CD4-positive, alpha-beta T cell (primary cell): ENCODE measurements at places on chromosomes 1 and 21.

DNA sequence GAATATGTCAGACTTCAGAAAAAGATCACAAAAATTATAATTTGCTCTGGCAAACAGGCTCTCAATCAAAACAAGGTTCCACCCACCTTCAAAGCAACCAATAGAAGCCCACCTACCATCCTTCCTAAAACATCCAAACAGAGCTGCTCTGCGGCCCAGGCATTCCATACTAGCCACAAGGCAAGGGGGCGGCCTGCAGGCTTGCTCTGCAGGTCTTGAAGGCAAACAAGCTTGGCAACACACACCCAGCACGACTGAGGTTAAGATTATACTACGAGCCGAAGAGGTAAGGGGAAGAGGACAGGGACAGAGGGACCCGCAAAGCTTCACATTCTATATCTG lies 207.3 kb downstream of the SLC45A1 start:
- DNase-seq = peak; percentile 69

- DNase-seq = peak; percentile 41
Measured at GRCh38 chr1:229430761-229431283, 3.1 kb downstream of the ACTA1 start.

DNA sequence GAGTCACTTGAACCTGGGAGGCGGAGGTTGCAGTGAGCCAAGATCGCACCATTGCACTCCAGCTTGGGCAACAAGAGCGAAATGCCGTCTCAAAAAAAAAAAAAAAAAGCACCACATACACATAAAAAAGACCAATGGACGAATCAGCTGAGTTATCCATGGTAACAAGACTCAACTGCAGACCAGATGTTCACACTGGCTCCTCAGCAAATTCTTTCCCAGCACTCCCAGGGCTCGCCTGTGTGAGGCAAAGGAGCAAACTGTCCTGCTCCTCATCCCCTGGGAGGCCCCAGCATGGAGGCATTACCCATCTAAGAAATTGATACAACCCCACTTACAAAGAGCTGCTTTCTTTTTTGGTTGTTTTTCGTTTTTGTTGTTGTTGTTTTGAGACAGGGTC lies 3.1 kb downstream of the TMEM234 start:
- no peak for DNase-seq

DNA sequence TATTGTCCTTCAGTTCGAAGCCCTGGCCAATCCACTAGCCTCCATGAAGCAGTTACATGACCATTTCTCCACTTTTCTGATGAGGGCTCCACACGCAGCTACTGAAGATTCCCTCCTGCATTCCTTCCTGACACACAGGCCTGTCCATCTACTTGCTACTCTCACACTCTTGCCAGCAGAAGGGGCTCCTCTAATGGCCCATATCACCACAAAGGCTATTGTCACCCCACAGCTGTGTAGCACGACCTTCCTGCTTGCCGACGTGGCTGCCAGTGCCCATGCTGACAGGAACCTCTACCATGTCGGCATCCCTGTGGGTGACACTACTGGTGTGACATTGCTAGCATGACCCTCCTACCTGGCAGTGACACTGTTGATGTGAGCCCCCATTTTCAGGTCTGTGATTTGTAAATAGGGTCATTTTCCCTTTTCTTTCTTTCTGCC lies 1528.6 kb upstream of the TPTE start:
- no peak for DNase-seq

GRCh38 chr1:47842228-47842919 lies 154.8 kb downstream of the TRABD2B start:
- DNase-seq = no peak

- DNase-seq = no peak
Measured at GRCh38 chr1:207911856-207912760, 1.2 kb upstream of the CD34 start.

DNA sequence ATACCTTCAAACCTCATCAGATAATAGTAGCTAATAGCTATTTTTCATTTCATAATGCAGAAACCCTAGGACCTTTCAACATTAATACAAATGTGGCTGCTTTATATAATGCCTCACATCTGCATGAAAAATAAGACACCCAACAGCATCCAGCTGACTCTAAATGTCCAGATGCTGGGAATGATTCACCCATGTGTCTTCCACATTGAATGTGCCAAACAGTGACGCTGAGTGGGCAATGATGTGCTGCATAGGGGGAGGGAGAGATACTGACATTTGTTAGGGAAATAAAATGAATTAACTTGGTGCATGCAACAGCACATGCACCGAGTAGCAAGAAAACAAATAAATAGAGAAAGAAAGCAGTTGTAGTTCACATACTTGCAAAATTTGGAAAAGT lies 199.3 kb downstream of the DSCAM start:
- no peak for DNase-seq

DNA sequence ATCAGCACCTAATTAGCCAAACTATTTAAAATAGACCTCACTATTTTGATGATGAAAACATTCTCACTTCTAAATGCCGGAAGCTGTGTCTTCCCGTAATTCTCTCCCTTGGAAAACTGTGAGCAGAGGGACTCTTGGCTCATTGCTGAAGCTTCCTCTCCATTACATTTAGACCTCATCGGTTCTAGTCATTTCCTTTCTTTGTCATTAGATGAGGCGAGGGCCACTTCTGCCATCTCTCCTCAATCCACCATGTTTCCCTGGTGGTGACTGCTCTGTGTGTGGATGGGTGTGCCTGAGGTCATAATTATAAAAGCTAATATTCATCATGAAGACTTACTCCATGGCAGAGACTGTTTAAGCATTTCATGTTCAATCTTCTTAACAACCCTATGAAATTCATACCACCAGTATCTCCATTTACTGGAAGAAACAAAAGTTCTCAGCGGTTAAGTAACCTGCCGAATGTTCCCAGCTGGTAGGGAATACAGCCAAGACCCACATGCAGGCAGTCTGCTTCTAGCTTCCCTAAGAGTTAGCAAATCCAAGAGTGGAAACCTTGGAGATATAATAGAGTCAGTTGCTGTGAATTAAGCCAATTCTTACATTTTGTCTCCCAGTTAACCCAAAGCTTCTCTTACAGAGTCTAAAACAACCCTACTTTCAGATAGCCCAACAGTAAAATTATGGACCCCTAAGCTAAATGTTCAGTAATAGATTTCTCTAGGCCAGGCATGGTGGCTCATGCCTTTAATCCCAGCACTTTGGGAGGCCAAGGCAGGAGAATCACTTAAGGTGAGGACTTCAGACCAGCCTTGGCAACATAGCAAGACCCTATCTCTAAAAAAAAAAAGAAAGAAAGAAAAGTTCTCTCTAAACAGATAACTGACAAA lies 156.2 kb downstream of the ZBTB18 start:
- no peak for DNase-seq

DNA sequence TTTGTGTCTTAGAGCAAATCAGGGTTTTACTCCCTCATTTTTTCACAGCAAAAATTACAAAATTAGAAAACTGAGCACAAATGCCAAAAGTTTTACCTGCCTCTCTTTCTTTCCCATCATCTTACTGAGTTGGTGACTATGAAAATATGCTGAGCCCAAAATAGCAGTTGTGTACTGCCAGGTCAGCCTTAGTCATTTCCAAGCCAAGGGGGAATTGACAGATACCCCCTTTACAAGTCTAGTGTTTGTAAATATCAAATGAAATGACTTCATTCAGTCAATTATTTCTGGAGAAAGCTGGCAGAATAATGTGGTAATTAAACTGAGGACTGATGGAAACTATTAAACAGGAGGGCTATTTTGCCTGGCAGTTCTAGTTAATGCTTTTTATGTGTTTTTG lies 11.4 kb upstream of the GORAB start:
- no peak for DNase-seq

- no peak for DNase-seq
Measured at GRCh38 chr1:232979558-232979957, 29.1 kb downstream of the NTPCR start.

DNA sequence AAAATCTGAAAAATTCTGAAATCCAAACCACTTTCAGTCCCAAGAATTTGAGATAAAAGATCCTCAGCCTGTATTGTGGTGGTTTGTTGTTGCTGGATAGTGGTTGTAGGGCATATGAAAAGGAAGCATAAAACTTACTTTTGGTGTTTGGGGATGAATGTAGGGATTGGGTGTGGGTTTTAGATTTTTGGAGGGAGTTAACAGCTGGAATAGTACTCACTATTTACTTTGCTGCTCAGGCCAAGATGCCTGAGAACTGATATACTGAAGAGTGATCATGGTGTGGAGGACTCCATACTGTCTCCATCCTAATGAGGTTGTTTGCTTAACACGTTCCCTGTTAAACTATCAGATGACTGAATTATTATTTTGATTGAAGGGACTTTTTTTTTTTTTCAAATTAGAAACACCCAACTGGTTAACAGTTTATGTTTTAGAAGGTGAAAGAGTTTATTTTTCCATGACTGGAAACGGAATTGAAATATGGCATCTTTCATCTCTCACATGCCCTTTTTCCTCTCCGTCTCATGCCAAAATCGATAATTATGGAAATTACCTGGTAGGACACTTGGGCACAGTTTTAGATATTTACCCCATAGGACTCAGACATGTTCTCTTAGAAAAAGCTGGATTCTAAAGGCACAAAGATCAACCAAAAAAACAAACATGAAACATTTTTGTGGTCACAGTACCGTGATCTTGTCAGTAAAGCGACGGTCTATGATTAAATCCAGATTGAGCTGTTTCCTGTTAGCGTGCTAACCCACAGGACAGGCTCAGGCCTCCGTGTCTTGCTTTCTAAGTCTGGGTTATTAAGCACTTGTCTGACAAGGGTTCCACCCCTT lies 37.3 kb downstream of the RGL1 start:
- no peak for DNase-seq

GRCh38 chr1:100959502-100960060 lies 63.7 kb downstream of the SLC30A7 start:
- DNase-seq = no peak

- DNase-seq = no peak
Measured at GRCh38 chr1:100184536-100184935, 6.5 kb upstream of the LRRC39 start.

DNA sequence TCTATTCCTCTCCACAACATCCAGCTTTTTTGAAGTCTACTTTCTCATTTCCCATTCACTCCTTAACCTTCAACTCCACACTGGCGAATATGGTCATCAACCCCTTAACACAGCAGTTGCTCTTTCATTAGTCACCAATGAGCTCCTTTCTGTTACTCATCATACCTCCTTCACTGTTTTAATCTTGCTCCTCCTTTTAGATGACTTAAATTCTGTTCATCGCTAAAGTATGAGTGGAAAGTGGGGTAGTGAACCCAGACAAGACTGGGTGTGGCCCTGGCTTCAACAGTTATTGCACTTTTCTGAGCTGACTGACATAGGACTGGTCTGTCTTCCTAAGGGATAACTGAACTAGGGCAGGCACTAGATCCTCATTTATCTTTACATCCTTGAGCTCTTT lies 51.3 kb downstream of the AKT3 start:
- no peak for DNase-seq

DNA sequence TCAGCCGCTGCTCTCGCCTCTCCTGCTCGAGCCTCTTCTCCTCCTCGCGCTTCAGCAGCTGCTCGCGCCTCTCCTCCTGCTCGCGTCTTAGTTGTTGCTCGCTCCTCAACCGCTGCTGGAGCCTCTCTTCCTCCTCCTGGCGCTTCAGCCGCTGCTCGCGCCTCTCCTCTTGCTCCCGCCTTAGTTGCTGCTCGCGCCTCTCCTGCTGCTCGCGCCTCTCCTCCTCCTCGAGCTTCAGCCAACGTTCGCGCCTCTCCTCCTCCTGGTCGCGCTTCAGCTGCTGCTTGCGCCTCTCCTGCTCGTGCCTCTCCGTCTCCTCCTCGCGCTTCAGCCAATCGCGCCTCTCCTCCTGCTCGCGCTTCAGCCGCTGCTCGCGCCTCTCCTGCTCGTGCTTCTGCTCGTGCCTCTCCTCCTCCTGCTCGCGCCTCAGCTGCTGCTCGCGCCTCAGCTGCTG lies 3.7 kb downstream of the TCHH start:
- peak; percentile 11 for DNase-seq

GRCh38 chr1:104780470-104781078 lies 1030.9 kb downstream of the AMY1C start:
- DNase-seq = no peak

DNA sequence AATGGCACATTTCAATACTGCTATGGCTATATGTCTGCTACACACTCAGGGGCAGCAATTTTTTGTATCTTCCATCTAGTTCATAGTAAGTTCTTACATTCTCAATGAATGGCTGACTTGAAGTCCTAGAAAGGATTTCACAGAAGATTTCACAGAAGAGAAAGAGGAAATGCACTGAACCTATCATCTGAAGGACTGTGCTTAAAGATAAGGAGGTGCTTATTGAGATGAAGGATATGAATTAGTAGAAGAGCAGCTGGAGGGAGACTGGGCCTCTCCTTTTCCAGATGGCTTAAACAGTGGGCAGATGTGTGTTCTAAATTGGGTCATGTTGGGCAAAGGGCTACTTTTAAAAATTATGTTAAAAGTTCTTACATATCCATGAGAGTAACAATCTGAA lies 14.6 kb downstream of the ADAR start:
- DNase-seq = no peak

DNA sequence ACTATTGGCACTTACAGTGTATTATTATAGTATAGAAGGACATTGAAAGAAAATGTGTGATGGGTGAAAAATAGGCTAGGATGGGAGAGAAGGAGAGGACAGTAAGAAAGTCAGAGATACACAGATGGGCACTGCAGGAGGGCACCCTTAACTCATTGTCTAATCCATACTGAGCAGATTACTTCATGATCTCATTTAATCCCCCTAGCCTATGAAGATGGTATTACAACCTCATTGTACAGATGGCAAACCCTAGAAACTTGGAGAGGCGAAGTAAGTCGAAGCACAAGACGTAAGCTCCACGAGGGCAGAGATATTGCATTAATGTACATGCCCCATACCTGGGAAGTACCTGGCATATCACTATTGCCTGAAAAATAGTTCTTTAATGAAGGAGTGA lies 346.9 kb upstream of the DAB1 start:
- no peak for DNase-seq
